ENCODE measurements at places on chromosomes 3 and 15.

DNA sequence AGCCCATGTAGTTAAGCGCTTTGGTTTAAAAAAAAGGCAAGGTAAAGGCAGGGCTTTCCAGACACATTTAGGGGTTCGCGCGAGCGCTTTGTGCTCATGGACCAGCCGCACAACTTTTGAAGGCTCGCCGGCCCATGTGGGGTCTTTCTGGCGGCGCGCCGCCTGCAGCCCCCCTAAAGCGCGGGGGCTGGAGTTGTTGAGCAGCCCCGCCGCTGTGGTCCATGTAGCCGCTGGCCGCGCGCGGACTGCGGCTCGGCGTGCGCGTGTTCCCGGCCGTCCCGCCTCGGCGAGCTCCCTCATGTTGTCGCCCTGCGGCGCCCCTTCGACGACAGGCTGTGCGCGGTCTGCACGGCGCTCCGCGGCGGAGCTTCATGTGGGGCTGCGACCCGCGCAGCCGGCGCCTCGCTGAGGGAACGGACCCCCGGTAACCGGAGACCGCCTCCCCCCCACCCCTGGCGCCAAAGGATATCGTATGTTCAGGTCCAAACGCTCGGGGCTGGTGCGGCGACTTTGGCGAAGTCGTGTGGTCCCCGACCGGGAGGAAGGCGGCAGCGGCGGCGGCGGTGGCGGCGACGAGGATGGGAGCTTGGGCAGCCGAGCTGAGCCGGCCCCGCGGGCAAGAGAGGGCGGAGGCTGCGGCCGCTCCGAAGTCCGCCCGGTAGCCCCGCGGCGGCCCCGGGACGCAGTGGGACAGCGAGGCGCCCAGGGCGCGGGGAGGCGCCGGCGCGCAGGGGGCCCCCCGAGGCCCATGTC, 927 bp downstream of the SMAD6 start:
- no peak for DNase-seq

- no peak for DNase-seq
Measured at GRCh38 chr15:51163843-51164242, 69.1 kb upstream of the TNFAIP8L3 start.

DNA sequence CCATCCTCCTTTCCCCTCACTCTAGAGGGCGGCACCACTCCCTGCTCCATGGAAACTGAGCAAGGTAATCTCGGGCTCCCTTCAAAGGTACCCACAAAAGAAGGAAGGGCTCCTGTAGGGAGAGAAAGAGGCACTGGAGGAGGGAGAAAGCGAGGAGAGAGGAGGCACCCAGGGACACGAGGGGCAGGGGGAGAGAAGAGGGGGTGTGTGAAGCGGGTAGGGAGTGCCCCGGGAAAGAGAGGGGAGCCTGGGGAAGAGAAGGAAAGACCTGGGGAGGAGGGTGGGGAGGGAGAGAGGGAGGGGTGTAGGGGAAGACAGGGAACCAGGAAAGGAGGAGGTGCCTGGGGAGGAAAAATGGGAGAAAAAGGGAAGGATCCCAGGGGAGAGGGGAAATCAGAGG, 523 bp downstream of the VILL start:
- no peak for DNase-seq

- no peak for DNase-seq
Measured at GRCh38 chr3:159787178-159787574, 201.5 kb upstream of the IL12A start.

DNA sequence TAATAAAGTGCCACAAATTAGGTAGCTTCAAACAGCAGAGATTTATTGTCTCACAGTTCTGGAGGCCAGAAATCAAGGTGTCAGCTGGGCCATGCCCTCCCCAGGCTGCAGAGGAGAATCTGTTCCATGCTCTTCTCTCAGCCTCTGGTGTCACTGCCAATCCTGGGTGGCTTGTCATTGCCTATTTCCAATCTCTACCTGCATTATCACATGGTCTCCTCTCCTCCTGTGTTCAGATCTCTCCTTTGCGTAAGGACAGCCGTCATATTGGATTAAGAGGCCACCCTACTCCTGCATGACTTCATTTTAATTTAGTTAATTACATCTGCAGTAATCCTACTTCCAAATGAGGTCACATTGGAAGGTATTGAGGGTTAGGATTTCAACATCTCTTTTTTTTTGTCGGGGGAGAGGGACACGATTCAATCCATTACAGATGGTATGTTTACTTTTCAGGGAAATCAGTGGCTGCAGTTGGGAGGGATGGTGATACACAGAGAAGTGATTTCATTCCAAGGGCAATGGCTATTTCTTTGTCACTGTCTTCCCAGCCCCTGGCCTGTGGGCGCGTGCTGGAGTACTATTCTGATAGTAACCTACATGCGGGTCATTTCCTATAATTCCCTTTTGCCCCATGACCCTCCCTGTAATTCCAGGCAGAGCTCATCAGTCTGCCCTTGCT, 169.4 kb downstream of the MINAR1 start:
- DNase-seq = no peak

DNA sequence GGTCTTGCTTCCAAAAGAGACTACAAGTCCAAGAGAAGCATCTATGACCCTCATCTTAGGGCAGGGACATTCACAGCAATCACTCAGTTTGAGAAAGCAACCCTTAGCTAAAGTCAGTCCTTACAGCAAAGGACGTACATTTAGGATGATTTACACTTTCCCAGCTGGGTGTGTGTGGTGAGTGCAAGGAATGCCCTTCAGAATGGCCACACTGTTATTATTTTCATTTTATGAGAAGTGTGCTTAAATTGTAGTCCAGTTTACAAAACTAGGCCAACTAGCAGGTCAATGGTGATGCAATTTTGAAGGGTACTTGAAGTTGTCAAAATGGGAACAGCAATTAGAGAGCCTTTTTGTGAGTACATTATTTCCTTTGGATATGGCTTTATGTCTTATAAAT, 26.0 kb upstream of the CCK start:
- DNase-seq = no peak

- DNase-seq = no peak
Measured at GRCh38 chr15:50059203-50059772, 59.7 kb downstream of the ATP8B4 start.

DNA sequence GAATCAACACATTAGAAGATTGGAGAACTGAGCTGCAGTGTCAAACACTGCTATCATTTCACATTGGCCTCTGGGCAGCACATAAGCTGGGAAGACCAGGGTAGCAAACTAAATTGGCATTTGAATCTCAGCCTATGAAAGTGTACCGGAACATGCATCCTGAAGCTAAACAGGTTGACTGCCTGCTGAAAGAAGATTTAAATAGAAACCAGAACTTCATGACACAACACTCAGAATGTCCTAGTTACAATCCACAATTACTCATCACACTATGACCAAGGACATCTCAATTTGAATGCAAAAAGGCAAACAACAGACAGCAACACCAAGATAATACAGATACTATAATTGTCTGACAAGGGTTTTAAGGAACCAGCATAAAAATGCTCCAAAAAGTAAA, 26.2 kb downstream of the TM2D3 start:
- no peak for DNase-seq

DNA sequence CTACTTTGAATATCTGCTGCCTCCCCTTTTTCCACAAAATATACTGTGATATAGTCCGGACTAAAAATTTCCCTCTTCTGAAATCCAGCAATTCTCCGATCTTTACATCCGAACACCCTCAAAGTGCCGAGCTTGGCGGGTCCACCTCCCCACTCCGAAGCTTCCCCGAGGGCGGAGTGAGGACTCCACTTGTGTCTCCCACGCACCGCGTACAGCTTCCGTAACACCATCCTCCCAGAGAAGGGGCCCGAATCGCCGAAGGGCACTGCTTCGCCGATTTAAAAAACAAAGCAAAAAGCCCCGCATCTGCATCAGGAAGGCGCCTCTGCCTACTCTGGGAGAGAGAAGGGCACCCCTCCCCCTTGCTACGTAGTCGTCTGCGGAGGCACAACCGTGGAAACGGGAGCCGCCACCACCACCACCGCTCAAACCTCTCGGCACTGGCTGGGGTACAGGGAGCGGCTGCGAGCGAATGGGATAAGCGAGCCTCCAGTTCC, 551 bp downstream of the NCBP2 start:
- no peak for DNase-seq

DNA sequence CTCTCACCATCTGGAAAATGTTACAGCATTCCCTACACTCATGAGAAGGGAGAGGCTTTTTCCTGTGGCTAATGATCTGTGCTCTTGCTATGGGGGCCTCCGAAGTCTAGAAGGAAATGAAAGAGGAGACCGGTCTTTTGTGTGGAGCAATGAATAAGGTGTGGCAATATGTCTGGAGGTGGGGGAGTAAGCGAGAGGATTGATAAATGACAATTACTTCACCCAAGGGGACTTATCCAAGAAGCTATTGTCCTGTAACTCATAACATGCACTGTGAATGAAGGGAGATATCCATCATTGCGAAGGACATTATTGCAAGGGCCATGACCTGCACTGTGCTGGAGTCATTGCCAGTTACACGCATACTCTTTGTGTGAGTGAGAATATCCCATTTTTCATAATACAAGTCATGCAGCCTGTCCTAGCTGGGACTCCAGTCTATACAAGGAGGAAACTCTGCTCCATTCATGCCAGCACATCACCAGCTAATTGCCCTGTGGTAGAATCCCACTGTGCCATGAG, 37.7 kb upstream of the SYNPR start:
- DNase-seq = no peak

DNA sequence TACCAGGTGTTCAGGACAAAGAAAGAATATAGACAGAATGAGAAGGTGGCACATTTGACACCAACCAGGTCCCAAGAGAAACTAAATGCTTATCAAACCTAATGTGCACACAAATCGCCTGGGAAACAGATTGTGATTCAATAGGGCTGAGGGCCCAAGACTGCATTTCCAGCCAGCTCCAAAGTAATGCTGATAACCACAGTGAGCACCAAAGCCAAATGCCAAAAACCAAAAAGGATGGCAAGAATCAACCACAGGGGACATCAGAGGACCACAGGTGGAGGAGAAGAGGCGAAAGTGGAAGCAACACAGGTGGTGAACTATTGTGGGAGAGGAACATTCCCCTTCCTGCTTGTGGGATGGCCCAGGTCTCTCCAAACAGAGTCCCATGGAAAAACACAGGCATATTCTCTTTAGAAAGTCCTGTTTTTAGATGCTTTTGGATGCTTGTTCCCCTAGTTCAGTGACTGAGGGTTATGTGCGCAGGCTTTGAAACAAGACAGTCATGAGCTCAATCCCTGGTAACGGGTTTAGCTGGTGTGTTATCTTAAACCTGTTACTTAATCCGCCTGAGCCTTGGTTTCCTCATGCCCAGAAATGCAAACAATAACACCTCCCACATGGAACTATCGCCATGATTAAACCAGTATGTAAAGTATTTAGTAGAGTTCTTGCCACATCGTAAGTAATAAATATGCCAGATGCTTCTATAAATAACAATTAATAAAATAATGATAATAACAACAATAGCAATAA, 241.7 kb downstream of the ATP8B4 start:
- DNase-seq = no peak

DNA sequence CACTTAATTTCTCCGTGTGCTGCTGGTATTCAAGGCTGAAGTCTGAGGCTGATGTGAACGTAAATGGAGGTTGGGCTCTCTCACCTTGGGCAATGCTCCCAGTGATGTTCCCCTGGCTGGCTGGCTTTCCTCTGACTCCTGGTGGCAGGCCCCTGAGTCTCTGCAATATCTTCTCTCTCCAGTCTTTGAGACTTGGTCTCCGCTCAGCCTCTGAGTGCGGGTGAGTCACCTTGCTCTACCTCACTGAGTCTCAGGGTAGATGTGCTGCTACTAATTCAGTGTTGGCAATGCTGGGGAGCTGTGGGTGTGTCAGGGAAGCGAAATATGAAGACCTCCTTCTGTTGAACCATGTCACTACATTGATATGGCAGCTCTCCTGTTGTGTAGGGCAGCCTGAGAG, 31.3 kb upstream of the TRIM59 start:
- no peak for DNase-seq

- DNase-seq = no peak
Measured at GRCh38 chr15:40944510-40945296, 8.6 kb upstream of the CHAC1 start.

DNA sequence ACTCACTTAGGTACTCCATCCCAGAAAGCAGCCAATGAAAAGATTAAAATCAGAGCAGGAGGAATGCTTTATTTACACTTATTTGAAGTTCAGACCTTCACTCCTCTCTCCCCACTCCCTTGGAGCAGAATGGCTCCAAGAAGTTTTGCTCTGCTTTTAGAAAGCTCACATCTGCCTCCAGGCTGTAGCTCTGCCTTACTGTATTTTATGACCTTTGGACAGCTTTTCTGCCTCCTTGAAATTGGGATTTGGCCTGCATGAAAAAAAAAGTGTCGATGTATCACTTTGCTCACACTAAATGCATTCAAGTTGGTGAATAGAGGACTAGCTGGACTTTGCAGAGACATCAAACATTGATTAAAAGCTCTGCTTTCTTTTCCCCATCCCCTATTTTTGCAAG, 95.3 kb downstream of the SLC9A9 start:
- no peak for DNase-seq

- DNase-seq = no peak
Measured at GRCh38 chr3:152549263-152549662, 280.5 kb downstream of the MBNL1 start.
